ENCODE measurements at places on chromosomes 6 and 20.

GRCh38 chr20:61575151-61575937, 323.3 kb downstream of the CDH4 start:
- no peak for DNase-seq

- DNase-seq = no peak
Measured at GRCh38 chr6:111541682-111542065, 58.7 kb upstream of the REV3L start.

DNA sequence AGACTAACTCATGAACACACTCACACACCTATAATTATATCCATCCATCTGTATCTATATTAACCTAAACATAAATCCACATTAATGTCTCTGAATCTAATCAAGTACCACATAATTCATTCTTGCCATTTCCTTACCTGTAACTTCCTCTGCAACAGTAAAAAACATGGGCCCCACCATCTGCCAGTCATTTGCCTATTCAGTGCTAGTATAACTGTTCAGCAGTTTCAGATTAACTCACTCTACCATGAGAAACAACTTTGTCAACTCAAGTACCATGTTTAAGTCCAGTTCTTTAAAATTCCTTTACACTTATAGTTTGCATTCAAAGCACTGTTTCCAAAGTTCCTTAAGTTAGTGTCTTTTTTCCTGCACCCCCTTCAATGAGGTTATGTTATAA, 68.8 kb downstream of the LAMP5 start:
- DNase-seq = no peak

GRCh38 chr6:144351379-144352127, 66.4 kb downstream of the UTRN start:
- peak; percentile 22 for DNase-seq

- DNase-seq = no peak
Measured at GRCh38 chr6:48200869-48201390, 89.9 kb upstream of the PTCHD4 start.

DNA sequence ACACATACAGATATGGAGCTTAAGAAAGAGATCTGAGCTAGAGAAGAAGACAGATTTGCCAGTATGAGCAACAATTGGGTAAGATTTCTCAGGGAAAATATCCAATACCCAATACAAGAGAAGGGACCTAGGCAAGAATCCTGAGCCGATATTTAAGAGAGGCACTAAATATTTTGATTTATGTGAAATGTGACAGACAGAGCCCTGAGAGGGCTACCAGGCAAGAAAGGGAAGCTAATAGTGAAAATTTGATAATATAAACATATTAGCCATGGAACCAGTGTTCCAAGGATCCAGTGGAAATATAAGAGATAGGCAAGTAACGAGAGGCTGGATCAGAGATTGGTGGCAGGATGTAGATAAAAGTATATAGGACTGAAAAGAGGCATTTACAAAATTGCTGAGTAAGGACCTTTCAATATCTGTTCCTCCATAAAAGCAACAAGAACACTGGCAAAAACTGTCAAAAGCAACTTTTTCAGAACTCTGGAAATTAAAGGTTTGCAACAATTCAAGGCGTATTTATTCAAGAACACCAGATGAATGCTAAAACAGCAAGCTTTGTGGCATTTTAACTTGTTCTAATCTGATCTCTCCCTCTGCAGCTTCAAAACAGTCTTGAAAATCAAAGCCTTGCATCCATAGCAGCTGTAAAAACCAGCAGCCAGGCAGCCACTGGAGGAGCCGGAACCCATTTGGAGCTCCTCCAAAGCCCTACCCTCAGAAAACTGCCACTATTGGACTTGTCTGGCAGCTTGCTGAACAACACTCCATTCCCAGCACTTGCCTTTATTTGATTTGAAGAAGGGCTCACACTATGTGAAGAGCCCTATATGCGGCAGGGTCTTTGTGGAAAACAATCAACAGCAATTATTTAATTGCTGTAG, 58.8 kb downstream of the REV3L start:
- DNase-seq = no peak

DNA sequence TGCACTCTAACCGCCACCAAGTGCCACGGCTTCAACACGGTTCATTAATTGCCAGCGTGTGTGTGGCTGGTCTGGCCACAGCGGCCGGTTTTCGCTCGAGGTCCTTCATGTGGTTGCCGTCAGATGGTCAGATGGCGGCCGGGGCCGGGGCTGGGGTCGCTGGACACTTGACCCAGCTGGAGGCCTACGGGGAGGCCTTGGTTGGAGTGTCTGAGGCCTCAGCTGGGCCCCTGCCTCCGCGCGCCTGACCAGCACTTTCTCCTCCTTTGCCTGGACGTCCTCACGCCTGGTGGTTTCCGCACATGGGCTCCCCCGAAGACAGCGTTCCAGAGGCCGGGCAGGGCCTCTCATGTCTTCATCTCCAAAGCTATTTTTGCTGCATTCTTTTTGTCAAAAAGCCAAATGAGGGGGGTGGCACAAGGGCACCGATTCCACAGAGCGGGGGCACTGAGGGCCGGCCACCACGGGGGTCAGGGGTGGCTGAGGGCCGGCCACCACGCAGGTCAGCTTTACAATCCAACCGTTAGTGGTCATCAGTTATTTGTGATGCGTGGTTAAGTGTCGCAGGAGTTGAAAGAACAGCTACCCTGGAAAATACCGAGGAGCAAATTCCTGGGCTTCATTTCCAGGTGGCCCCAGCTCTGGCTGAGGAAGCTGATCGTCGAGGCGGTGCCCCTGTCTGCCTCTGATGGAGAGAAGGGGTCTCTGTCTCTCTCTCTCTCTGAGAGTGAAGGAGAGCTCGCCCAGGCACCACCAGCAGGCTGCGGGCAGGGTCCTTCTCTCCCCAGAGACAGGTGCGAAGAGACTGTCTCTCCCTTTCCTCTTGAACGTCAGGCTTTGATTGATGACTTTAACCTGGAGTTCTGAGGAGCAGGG, 50.5 kb upstream of the FRMD1 start:
- DNase-seq = no peak

DNA sequence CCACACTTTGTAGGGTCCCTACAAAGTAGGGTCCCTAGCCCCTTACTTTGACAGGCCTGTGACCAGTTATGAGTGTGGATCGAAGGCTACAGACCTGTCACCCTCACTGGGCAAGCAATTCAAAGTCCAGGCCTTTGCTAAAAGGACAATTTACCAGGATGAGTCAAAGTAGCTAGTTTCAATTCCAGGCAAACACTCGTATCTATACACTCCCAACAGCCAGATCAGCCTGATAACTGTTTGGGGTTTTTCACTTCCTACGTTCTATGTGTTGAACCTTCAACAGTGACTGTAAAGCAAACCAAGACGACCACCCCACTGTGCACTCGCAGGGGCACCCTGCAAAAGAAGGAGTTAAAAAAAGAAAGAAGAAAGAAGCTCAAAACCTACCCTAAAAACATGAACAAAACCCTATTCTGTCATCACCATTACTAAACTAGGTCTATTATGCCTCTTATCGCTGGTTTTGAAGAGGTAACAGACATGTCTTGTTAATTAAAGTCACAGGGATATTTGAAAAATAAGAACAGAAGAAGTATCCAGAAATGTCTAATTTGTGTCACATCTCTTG, 3.2 kb downstream of the GFOD1 start:
- no peak for DNase-seq

DNA sequence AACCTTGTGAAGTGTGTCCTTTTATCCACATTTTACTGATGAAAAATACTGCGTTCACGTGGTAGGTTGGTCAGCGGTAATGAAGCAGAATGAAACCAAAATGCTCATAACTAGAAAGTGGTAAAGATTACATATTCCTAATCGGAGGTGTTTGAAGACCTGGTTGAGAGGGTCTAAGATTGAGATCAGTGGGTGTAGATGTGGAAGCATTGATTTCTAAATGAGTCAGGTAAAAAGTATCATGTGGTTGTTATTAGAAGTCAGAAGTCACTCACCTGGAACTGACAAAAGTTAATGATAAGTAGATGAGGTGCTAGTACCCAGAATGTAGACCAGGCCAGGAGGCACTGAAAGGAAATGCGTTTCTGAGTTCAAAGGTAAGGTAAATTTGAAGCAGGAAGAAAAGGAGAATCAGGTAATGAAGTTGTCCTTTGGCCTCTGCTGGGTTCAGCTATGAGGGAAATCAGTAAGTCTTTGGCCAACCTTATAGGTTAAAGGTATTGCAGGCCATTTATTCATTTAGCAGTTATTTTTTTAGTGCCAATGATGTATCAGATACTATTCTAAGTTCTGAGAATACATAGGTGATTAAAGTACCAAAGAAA, 31.2 kb downstream of the FAM83B start:
- DNase-seq = no peak

- DNase-seq = no peak
Measured at GRCh38 chr6:88177961-88178464, 11.9 kb upstream of the CNR1 start.

DNA sequence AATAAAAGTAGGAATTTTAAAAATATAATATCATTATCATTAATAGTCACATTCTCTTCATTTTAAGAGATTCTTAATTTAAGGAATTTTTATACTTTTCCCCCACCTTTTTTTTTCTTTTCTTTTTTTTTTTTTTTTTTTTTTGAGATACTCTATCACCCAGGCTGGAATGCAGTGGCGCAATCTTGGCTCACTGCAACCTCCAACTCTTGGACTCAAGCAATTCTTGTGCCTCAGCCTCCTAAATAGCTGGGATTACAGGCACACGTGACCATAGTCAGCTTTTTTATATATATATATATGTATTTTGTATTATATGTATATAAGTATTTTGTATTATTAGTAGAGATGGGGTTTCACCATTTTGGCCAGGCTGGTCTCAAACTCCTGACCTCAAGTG, 457.7 kb downstream of the CDKAL1 start:
- no peak for DNase-seq

- no peak for DNase-seq
Measured at GRCh38 chr6:154459513-154459912, 51.0 kb downstream of the CNKSR3 start.

DNA sequence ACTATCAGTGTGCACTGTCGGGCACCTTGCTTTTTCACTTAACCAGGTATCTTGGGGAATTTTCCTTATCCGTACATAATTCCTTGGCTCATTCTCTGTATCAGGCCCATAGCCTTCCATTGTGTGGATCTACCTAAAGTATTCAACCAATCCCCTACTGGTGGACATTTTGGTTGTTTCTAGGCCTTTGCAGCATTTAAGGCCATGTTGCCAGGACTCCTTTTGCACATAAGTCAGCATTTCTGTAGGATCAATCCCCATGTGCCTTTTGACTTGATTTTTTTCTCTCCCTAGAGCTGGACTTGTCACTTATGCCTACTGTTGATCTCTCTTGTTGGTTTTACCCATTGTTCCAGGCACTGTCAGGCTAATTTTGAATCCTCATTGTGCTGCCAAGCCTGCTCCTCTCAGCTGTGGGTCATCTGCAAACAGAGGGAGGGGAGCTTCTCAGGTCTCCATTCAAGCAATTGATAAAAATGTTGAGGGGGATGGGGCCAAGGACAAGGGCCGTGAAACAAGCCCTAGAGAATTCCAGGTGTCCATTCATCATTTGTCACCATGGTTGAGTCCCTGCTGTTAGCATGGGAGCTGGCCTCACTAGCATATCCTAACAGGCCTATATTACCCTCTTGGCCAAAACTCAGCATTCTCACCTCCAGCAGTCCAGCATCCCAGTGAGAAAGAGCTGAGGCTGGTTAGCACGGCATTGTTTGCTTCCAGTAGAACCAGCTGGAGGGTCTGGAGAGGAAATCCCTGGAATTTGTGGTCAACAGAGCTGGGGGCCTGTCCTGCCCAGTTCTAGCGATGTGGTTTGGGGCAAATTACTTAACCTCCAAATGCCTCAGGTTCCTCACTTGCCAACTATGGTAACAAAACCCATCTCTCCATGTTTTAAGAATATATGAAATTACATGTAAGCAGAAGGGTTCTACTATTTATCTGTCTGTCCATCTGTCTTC, 178.4 kb downstream of the MRPL14 start:
- no peak for DNase-seq

DNA sequence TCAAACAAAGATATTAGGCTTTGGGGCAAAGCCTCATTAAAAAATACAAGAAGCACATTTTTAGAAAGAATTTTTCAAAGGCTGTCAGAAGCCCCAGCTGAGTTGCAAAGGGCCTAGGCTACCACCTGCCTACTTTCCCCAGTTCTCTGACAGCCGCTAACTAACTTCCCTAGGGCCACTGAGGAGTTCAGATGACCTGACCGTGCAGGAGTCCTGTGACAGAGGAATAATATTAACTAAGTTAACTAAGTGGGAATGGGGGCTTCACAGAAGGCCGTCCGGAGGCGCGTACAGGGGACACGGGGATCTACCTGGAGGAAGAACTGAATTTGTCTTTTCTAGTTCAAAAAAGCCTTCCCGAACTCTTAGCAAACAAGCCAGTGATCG, 884 bp downstream of the MCHR2 start:
- no peak for DNase-seq

- DNase-seq = peak; percentile 13
Measured at GRCh38 chr6:26273673-26274588, 91.1 kb upstream of the BTN3A2 start.

- no peak for DNase-seq
Measured at GRCh38 chr20:11429889-11430519, 487.7 kb upstream of the BTBD3 start.

DNA sequence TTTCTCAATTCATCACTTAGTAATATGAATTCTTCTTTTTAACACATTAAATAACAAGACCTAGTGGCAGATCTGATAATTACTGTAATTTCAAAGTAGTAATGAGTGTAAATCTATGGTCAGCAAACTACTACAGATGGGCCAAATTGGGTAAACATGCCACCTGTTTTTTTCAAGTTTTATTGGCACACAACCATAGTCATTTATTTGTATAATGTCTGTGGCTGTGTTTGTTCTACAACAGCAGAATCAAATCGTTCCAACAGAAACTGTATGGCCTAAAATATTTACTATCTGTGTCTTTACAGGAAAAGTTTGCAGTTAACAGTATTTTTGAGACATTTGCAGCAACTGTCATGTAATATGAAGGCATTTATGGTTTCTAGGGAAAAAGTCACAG, 86.1 kb upstream of the EYA2 start:
- no peak for DNase-seq

- DNase-seq = no peak
Measured at GRCh38 chr6:16999491-17000436, 102.1 kb upstream of the STMND1 start.

DNA sequence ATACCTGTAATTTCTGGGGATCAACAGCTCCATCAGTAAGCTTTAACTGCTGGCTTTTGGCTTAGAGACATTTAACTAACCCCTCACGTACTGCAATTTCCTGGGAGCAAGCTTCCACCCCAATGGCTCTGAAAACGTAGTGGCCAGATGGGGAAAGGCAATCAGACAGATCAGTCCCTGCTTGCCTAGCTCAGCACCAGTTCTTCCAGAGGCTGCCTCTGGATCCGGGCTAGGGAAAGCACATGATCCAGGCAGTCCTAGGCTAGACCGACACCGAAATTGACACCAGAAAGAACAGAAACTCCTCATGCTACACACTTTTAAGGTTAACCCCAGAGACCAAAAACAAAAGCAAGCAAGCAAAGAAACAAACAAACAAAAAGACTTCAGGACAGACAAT, 13.3 kb downstream of the PREP start:
- no peak for DNase-seq

- no peak for DNase-seq
Measured at GRCh38 chr20:34200023-34200422, 41.2 kb upstream of the ASIP start.

DNA sequence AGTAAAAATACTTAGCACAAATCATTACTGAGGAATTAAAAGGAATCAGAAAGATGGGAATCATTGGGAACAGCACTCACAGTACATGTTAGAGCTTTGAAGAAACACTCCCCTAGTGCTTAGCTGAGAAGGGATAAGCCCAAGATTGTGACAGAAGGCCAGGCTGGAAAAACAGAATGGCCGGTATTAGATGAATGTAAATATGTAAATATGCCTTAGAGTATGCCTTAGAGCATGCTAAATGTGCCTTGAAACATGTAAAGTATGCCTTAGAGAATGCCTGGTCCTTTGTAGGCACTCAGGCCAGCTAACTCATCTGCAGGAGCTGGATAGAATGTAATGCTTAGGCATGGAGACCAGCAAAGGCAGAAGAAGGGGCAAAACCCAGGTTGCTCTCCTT, 10.6 kb upstream of the TENT5A start:
- DNase-seq = no peak
